ENCODE measurements at places on chromosomes 13 and 19.

DNA sequence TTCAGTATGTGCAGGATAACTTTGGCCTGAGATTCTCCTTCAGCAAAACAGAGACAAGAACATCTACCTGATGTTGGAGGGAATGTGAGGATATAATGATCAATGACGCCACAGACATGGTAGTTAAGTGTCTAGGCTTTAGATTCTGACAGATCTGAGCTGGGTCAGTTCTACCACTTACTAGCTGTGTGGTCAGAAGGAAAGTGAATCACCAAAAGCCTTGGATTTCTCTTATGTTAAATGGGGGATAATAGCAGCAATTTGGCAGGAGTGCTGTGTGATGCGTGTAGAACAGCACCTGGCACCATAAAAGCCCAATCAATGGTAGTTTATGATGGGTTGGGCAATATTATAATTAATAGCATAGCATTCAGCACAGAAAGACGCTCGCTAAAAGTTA, 41.7 kb downstream of the RXFP2 start:
- no peak for DNase-seq

- DNase-seq, result no peak
These were observed 42.3 kb downstream of the USPL1 start for GRCh38 chr13:30659980-30660379.

DNA sequence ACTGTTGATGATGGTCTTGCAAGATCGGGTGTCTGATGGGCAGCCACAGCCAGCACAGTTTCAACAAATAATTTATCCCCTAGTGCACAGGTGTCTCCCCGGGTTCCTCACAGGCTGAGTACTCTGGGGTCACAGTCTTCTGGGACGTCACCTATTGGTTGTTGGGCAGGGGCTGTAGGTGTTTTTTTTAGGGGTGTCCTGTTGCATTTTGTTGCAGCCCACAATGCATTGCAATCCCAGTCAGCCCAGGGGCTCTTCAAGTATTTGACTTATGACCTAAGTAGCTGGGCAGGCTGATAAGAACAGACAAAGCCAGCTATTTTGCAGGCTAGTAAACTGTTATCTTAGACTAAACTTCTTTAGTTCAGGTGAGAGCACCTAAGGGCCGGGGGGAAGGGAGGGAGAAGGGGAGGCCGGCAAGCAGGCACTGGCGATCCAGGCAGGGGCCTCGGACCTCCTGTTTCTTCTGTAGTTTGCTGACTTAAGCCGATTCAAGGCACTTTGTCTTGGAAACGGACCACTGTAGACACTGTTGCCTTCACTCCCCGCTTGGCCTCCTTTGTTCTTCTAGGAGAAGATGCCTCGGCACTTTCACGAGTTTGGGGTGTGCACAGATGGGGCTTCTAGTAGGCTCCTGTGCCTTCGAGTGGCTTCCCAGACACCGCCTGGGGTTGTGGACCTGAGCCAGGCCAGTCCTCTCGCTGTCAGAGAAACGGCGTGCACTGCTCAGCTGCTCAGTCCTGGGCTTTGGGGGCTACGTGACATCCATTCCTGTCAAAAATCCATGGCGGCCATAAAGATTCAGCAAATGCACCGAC, 33.9 kb upstream of the GRTP1 start:
- DNase-seq, result no peak

GRCh38 chr13:29294821-29295220, 300.7 kb downstream of the SLC7A1 start:
- DNase-seq, result no peak

- DNase-seq, result no peak
These were observed 12.2 kb upstream of the ZNF888 start for GRCh38 chr19:52935434-52935833.

DNA sequence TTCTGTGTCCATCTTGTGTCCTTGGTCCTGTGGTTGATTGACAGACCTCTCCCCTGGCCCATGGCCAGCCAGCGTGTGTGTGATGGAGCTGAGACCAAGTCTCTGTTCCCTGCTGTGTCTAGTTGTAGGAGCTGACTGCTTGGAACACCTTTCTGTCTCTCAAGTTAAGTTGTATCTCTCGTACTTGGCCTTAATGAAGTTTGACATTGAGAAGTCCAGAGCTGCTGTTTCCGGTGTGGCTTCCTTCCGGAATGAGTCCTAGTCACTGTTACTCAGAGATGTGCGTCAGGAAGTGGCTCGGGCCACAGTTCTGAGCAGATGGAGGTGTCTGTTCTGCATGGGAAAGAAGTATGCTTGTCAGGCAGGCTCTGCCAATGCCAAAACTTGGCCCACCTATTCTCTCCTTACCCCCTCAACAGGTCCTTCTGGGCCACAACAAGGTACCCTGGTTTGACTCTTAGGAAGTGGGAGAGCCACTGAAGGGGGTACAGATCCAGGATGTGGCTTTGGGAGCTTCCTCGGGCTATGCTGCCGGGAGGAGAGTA, 54.3 kb downstream of the GATAD2A start:
- peak; percentile 36 for DNase-seq

DNA sequence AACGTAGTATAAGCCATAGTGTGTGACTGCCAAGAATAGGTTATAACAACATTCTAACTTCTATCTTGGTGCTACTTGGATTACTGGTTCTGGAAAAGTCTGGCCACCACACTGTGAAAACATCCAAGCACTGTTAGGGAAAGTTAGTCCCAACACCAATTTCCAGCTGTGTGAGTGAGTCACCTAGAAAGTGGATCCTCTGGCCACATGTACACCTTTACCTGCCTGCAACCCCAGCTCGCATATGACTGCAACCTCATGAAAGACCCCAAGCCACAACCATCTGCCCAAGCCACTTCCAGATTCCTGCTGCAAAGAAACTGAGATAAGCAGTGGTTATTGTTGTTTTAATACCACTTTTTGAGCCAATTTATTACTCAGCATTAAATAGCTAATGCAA, 404.5 kb downstream of the KCTD12 start:
- no peak for DNase-seq

DNA sequence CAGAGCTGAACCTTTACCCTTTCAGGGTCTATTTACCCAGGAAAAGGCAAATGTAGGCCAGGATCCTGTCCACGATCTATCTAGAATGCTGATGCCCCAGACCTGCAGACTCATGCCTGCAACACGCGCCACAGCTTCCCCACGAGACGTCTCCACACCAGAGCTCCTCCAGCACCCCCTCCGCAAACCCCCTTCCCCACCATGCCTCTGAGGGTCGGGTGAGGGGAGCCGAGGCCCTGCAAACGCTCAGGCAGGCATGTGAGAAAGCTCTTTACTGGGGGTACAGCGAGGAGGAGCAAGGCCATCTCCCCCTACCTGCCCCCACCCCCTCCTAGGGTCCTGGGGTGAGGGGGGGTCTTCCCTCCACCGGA, 8.9 kb downstream of the DYRK1B start:
- no peak for DNase-seq

DNA sequence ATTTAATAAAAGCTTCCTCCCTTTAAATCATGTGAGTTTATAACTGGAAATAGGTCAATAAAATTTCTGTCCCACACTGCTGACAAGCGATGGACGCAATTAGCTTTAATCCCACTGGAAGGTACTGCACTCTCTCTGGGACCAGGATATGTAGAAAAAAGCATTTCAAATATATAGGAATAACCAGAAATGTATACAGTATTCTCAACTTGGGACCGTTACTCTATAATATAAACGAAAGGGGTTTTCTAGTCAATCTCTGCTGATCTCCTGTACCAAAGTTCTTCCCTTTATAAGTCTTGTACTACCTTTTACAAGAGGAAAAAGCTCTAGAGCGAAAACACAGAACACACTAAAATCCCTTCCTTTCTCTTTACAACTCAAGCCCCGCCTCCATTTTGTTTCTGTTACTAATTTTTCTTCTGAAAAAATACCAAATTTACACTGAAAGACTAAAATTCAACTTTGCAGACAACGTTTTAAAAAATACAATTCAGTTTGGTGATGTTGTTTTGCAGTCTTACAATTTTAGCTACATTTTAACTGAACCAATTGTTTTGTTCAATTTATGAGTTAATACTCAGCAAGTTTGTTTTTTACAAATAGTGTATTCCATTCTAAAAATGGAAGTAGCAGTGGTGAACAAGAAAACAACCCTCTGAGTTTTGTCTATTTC, 1.7 kb upstream of the USPL1 start:
- DNase-seq, result no peak

GRCh38 chr19:1068009-1069001, 1.3 kb downstream of the ARHGAP45 start:
- peak; percentile 60 for DNase-seq

DNA sequence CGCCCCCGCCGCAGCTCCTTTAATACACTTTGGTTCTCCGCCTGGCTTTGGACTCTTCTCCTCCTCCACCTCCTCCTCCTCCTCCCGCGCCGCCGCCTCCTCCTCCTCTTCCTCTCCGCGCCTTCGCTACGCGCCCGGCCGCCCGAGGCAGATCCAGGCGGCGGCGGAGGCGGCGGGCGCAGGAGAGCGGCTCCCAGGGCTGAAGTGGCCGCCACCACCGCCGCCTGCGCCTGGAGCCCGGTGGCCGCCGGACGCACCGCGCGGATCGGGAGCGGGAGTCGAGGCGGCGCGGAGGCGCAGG, at the start of gene ZIC2:
Gene ZIC2 (plus strand): TSS at position 50 of the 301 bp plus-strand sequence. CDS start 281 bp downstream, outside the sequence.
- no peak for DNase-seq

DNA sequence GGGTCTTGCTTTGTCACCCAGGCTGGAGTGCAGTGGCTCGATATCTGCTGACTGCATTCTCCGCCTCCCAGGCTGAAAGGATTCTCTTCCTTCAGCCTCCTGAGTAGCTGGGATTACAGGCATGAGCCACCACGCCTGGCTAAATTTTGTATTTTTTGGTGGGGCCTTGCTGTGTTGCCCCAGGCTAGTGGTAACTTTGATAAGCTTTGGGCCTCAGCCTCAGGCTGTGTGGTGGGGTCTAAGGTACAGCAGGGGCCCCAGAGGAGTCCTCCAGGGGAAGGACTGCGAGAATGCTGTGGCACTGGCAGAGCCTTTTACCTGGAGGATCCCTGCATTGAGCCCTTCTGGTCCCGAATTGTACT, 7.2 kb downstream of the DOT1L start:
- no peak for DNase-seq

GRCh38 chr13:67854990-67855389, 624.9 kb upstream of the PCDH9 start:
- DNase-seq, result no peak

- DNase-seq, result no peak
These were observed 1.1 kb downstream of the DACH1 start for GRCh38 chr13:71865874-71866334.

- DNase-seq, result no peak
These were observed 46.2 kb downstream of the IPO5 start for GRCh38 chr13:97999653-98000052.

GRCh38 chr19:29593869-29594268, 12.2 kb upstream of the POP4 start:
- DNase-seq, result no peak

- DNase-seq, result no peak
These were observed 14.0 kb downstream of the ZC3H4 start for GRCh38 chr19:47099576-47100050.

GRCh38 chr13:39938596-39938995, 283.1 kb downstream of the COG6 start:
- DNase-seq, result no peak

- DNase-seq, result no peak
These were observed 138.9 kb downstream of the ATP11A start for GRCh38 chr13:112828756-112829155.

DNA sequence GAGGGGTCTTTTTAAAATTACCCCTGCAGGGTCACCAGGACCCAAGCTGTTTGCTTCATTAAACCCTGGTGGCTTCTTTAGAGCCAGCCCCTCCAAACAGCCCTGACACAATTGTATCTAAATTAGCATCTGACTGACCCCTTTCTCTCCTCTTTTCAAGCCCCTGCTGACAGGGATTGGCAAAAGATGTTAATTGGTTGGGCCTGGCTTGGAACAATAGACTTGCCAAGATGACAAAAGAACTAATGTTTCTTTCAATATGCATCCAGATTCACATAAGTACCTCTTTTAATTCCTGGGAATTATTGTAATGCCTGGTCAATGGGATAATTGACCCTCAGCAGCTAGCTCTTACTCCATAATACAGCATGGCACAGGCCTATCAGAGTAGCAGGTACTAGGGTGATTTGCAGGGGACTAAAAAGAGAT, 140.8 kb downstream of the SHISA2 start:
- DNase-seq, result no peak

DNA sequence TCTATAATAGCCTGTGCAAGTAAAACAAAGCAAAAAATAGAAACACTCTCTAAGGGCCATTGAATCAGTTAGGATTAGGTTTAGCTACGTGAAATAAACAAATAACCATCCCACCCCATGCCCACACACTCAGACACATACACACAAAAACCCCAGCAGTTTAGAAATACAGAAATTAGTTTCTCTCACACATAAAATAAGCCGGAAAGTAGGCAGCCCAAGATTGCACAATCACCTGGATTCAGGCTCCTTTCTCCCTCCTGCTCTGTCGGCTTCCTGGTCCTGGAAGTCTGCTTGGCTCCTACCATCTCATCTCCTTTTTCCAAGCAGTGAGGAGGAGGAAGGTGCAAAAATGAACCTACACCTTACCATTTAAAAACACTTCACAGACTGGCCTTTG, 22.6 kb upstream of the USP12 start:
- DNase-seq, result no peak

GRCh38 chr13:95007322-95007721, 293.9 kb downstream of the ABCC4 start:
- no peak for DNase-seq

DNA sequence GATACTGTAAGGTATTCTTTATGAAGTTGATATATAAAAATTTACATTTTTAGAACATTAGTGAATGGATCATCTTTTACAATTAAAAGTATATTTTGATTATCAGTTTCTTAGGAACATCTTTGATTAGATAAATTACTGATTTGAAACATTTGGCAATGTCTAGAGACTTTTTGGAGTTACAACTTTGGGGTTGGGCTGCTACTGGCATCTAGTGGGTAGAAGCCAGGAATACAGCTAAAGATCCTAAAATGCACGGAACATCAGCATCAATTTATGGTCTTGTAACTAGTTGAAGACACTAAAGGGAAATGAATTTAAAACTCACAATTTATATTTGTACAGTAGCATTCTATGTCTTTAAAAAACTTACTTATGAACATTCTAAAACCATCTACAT, 19.9 kb downstream of the POMP start:
- DNase-seq, result no peak

DNA sequence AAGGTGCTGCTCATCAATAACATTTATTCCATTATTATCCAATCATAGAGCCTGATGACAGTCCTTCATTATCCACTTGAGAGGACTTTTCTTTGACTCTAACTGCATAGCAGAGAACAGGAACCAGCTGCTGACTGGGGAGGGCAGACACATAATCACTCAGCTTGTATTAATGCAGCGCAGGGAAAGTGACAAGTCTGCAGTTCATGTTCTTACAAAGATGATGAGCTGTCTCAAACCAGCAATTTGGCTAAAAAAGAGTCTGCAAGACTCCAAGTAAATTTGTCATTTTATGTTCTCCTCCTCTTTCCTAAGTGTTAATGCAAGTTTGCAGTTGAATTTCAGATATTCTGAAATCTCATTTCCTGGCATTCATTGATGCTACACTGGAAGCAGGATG, 40.0 kb upstream of the CBY2 start:
- DNase-seq, result no peak

- DNase-seq, result no peak
These were observed 191.0 kb upstream of the NBEA start for GRCh38 chr13:34751044-34751443.

All from activated T-helper 1 cell treated with anti-CD3 and anti-CD28 coated beads, Interleukin-2, amount 50 U/mL, for 16 hours (primary cell).